ENCODE measurements at places on chromosomes 2 and 18. TPM values are rescaled to one million over a fixed set of nuclear protein-coding genes. Genes with fewer than 3 reads are reported as not detected.

The RBFA gene
- 25.1 TPM for total RNA-seq

The MAP2 gene
- total RNA-seq = 26.2 TPM

The FAP gene
- 15.0 TPM for total RNA-seq

The ALPI gene
- not detected for total RNA-seq

DNA sequence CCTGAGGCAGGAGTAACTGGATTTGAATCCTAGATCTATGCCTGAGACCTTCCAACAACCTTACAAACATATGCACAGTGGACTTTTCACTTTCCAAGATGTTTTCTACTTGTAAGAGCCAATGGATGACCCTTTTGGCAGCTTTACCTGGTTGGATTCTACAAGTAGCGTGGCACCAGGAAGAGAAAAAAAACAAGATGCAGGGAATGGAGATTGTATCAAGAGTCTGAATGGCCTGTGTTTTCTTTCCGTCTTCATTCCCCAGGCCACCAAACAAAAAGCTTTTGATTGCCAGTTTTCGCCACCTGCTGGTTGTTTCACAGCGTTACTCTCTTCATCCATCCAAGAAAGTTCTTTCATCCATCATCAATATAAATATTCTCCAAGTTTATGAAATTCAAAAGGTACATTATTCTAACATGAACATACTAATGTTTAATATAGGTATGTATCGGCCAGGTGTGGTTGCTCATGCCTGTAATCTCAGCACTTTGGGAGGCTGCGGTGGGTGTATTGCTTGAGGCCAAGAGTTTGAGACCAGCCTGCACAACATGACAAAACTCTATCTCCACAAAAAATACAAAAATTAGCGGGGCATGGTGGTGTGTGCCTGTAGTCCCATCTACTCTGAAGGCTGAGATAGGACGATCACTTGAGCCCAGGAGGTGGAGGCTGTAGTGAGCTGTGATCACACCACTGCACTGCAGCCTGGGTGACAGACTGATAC lies 3.5 kb upstream of the BCL2 start:
- no peak for DNase-seq

DNA sequence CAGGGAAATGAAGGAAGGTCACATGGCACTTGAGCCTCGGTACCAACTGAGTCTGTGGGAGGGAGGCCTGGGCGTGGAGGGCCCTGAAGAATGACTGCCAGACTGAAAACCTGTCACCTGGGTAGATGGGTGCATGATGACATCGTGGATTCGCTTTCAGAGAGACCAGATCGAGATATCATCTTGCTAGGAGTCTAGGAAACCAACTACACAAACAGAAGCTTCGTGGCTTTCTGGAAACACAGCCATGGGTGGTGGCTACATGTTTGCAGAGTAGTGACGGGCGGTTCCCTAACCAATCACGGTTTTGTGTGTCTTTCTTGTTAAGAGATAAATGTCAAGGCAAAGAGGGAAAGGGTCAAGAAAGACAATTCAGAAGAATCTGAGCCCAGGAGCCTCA lies 155.0 kb downstream of the EIPR1 start:
- no peak for DNase-seq

DNA sequence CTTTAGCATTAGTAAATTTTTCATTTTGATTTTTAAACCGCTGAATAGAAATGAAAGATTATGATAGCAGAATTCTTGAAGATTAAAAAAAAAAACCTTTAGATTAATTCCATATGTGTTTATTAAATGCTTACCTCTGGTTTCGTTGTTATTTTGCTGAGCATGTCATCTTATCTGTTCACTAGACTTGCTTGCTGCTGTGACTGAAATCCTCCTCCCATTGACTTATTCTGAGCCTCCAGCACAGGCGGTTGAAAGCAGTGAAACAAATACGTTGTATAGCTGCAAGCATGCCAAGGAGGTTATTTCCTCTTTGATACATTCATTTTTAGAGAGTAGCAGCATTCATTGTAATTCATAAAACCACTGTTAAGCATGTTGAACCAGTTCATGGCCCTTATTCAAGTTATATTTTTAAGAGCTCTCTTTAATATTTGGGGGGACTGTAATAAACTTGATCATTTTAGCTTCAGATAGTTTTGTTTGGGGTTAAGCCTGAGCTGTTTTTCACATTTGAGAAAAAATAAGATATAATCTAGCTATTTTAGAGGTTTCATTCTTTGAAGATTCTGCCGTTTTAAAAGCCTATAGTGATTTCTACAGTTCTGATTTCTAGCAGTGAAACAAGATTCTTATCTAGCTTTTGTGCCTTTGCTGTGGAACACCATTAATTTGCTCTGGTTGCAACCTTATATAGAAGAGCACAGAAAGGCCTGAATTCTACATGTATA lies at the start of gene HTR2B:
HTR2B (minus strand) TSS at position 205 of the 731 bp plus-strand sequence. CDS start 1,278 bp downstream, outside the sequence.
- no peak for DNase-seq

GRCh38 chr18:24964216-24964615 lies 387.8 kb downstream of the ZNF521 start:
- DNase-seq = no peak

GRCh38 chr2:103132536-103133217 lies 370.8 kb downstream of the TMEM182 start:
- DNase-seq = no peak

GRCh38 chr2:215476424-215476823 lies 40.6 kb upstream of the FN1 start:
- DNase-seq = no peak

DNA sequence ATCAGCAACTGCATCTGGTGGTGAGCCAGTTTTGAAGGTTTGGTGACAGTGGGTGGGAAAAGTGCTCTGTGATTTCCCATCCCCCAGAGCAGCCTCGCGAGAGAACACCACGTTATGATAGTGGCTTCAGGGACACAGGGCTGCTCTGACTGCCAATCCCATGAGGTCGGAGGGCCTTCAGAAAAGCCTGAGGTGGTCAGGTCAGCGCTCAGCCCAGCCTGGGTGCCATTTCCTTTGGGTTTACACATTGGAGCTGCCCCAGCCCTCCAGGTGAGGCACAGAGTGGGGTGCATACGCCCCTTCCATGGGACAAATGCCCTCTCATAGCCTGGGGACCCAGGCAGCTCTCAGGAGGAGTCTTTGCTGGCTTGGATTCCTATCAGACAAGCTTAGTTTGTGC lies 126.8 kb downstream of the KCTD1 start:
- no peak for DNase-seq

GRCh38 chr18:48475635-48476549 lies 62.9 kb upstream of the CTIF start:
- no peak for DNase-seq

- no peak for DNase-seq
These were observed 686.3 kb upstream of the SETBP1 start for GRCh38 chr18:43994381-43994780.

GRCh38 chr18:78699499-78699898 lies 280.1 kb upstream of the SALL3 start:
- DNase-seq = peak; percentile 35
